HS-27A (cell line): ENCODE measurements at places on chromosomes 7 and 10.

DNA sequence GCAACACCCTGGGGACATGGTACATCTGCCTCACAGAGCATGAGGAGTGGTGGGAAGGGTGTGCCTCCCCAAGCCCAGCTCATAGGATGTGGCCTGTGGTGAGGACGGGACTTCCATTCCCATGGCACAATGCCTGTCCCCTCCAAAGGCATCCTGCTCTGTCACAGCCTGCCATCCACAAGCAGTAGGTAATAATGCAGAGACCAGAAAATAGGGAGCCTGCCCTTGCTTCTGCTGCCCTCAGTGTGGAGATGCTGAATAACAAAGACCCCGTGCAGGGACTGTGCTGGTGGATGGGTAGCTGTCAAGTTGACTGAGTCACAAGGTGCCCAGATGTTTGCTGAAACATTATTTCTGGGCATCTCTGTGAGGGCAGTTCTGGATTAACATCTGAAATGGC lies 199.9 kb upstream of the GRB10 start:
- DNase-seq: no peak

- no peak for DNase-seq
Measured at GRCh38 chr10:110323503-110323902, 18.8 kb upstream of the SMNDC1 start.

DNA sequence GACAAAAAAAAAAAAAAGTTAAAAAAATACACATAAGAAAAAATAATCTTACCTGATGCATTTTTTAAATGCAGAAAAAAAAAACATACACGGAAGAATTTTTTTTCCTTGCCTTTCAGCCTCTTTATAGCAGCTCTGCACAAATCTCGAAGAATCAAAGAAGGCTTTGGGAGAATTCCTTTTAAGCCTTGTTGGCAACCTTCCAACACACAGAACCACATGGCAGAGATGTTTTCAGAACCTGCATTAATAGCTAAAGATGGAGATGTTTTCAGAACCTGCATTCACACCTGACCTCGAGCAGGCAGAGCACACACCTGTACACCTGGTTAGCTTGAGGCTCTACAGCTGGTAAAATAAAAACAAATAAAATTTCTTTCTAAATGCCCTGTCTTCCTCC lies 65.6 kb downstream of the DOCK4 start:
- no peak for DNase-seq

GRCh38 chr7:56115852-56116538 lies at the start of gene NUPR2:
TSS of gene NUPR2 (minus strand) at chr7:56116417. CDS start at chr7:56116314, 103 bp downstream.
- no peak for DNase-seq

GRCh38 chr7:7909376-7909775 lies 59.2 kb upstream of the GLCCI1 start:
- DNase-seq: no peak

DNA sequence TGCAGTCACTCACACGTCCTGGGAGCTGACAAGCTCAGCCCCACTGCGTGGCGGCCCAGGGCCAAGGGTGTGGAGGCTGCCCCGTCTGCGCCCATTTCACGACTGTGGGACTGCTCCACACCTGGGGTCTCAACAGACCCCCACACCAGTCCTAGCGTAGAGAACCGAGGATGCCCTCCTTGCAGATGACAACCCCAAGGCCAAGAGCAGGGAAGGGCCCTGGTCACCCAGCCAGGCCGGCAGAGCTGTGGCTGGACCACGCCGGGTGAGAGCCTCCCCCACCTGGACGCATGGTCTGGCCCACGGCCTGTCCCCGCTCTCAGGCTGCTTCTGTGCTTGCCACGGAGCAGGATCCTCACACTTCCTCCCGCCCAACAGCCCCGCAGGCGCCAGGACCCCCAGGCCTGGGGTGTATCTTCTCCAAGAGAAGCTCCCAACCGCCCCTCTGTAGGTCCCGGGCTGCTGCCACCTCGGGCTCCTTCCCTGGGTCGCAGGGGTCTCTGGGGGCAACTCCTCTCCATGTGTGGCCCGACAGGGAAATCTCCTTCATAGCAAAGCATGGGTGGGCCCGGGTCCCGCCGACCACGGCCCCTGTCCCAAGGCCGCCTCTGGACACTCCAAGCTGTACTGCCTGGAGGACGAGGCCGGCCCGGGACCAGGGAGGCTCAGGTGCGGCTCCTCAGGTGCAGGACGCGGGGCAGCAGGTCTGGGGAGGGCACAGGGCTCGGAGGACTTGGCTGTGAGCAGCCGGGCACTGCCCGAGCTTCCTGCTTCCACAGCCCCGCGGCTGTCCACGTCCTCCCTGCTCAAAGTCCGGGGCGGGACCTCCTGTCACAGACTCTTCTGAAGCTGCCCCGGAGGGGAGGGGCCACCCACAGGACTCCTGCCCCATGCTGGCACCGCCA lies 88.8 kb downstream of the FOXL3 start:
- no peak for DNase-seq

- no peak for DNase-seq
Measured at GRCh38 chr7:33054261-33054964, 8.2 kb downstream of the NT5C3A start.
